ENCODE measurements at places on chromosomes 13 and 19. TPM values are rescaled to one million over a fixed set of nuclear protein-coding genes. Genes with fewer than 3 reads are reported as not detected.

DNA sequence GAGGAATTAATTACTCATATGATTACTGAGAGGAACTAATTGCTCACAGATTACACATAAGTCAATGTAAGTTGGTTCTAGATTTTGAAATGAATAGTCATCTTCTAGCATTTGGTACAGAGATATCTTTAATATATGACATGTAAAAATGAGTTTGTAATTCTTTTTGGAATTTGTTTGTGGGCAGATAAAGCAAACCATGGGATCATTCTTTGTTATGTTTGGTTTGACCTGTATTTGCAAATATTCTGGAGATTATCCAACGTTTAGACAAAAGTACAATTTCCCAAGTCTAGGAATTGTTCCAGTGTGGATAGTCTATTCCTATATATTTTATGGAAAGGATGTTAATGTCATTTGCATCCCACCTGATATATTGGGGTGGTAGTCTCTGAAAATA lies 309.6 kb upstream of the EDNRB start:
- DNase-seq, result no peak

DNA sequence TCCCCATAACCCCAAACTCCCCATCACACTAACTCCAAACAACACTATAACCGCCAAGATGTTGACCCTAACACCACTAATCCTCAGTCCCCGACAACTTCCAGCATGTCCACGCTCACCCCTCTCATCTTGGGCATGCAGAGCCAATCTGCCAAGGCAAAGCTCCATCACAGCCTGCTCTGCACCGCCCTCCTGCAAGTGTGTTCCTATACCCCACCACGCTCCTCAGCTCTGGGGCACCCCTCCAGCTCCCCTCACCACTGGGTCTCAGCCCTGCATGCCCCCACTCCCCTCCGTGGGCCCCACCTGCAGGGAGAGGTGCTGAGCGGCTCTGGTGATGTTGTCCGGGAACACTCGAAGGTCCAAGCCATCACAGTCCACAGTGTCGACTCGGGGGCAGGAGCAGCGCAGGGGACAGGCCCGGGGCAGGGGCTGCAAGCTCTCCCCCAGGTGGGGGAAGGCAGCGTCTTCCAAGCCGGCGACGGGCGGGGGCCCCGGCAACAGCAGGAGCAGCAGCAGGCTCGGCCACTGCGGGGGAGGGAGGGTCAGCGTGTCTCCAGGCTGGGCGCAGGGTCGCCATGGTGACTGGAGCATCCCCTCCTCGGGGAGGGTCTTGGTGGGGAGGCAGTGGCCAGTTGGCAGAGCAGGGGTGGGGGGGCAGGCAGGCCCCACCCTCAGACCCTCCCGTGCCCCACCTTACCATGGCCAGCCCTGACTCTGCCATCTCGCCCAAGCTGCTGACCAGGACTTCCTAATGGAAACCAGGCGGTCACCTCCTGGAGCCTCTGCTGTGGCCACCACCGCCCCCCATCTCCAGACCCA lies 527 bp downstream of the PODNL1 start:
- no peak for DNase-seq

DNA sequence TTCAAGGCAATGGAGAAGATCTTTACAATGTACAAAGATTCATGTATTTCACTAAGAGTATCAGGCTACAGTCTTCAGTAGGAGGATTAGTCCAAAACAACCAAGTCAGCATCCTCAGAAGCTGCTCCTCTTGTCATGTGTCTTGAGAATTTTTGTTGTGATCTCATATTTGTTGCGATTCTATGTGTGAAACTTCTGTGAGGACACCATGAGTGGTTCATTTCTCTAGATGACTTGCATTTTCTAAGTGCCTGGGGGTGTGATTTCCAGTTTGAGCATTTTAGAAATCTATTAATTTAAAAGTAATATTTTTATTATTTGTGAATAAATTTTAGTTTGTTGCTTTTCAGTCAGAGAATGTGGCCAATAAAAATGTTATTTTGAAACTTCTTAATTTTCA lies 94.5 kb downstream of the RAP2A start:
- no peak for DNase-seq

- DNase-seq, result no peak
These were observed 92.4 kb downstream of the KL start for GRCh38 chr13:33108620-33109019.

- no peak for DNase-seq
These were observed 8.8 kb downstream of the KLK8 start for GRCh38 chr19:50992666-50993035.

DNA sequence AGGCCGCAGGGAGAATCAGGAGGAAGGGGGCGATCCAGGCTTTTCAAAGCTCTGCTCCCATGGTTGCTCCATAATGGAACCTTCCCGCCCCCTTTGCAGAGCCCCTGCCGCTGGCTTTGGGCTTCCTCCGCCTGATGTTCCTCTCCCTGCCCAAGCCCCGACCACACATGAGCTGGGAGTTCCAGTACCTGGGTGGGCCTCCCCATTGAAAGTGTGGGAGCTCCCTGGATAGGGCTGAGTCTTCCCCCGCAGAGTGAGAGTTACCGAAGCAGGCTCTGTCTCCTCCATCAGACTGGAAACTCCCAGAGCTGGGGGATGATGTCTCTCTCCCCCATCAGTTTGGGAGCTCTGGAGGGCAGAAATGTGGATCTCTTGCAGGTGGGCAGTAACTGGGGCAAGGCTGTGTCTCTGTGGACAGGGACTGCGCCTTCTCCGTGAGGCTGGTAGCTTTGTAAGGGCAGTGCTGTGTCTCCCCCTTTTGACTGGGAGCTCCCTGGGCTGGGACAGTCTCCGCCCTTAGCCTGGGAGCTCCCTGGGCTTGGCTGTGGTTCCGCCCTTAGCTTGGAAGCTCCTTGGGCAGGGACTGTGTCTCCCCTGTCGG lies 722 bp downstream of the DCAF15 start:
- no peak for DNase-seq

- DNase-seq, result peak; percentile 68
These were observed 3.5 kb downstream of the KLF2 start for GRCh38 chr19:16327911-16328823.

GRCh38 chr13:43953370-43953769 lies 73.7 kb downstream of the LACC1 start:
- DNase-seq, result no peak

GRCh38 chr19:29678484-29679106 lies 13.3 kb downstream of the PLEKHF1 start:
- DNase-seq, result no peak

- DNase-seq, result no peak
These were observed at the start of gene CYP4F8 for GRCh38 chr19:15614507-15615379. Gene CYP4F8 (plus strand): TSS chr19:15615218. CDS start chr19:15615617, 399 bp downstream.

DNA sequence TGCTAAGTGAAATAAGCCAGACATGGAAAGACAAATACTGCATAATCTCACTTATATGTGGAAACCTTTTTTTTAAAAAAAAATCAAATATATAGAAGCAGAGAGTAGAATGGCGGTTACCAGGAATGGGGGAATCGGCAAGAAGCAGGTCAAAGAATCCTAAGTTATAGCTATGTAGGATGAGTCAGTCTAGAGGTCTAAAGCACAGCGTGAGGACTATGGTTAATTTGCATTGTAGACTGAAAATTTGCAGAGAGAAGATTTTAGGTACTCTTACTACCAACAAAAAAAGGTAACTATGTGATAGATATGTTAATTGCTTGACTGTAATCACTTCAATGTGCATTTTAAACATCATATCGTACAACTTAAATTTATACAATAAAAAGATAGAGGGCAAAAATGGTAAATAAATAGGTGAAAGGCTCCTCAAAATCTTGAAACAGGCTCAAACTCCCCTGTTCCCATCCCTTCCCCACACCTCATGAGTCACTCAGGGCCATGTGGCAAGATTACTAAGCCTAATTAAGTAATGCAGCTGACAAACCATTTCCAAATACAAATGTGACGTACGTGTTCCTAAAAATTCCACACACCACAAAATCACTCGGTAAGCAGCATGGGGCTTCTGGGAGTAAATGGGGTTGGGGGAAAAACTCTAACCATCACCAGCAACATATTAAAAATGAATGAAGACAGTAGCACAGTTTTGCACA lies 159.0 kb downstream of the USP12 start:
- no peak for DNase-seq

GRCh38 chr19:52665027-52665426 lies 26.9 kb upstream of the ZNF83 start:
- DNase-seq, result no peak

DNA sequence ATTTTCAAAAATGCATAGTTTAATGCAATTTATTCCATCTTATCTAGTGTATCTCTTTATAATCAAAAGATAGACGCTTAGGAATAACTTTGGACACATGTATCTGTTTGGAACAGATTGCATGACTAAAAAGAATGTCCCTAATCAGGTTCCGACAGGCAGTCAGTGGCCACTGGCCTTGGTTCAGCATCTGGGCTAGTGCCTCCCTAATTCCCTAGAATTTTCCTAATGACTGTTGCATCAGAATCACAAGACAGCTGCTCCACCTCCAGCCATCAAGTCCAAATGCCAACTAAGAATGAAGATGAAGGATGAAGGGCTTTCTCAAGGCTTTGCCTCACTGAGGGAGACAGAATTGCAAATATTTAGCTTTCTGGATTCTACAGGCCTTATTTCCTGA lies 173.8 kb downstream of the EFNB2 start:
- DNase-seq, result no peak

- DNase-seq, result no peak
These were observed 14.2 kb downstream of the FBXO46 start for GRCh38 chr19:45716359-45717130.

- DNase-seq, result no peak
These were observed 6.6 kb upstream of the TEX101 start for GRCh38 chr19:43408043-43408442.

DNA sequence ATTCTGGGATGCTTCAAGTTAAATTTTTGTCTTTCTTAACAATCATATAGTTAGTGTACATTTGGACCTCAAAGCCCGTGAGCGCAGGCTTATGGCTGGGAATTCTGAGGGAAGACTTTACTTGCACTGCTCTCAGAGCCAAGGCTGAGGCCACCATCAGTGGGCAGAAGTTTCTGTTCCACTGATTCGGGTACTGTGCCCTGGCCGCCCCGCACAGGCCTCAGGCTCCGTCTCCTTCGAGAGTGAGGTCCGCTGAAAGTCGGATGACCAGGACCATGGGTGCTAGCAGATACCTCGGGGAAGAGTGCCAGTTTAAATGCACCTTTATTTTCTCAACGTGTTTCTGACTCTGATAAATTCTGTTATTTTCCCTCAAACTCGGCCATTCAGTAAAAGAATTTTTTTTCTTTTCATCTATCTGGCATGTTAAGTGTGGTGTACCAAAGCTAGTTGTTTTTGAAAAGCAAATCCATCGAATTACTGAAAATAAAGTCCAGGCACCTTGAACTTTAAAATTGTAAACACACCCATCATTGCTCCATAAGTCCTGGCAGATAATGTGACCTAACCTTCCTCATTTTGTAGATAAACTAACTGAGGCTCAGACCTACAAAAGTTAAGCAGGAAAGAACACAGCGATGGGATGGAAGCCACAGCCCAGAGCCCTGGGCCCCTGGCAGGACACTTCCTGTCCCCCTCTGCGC lies 126.7 kb downstream of the SOX1 start:
- no peak for DNase-seq

DNA sequence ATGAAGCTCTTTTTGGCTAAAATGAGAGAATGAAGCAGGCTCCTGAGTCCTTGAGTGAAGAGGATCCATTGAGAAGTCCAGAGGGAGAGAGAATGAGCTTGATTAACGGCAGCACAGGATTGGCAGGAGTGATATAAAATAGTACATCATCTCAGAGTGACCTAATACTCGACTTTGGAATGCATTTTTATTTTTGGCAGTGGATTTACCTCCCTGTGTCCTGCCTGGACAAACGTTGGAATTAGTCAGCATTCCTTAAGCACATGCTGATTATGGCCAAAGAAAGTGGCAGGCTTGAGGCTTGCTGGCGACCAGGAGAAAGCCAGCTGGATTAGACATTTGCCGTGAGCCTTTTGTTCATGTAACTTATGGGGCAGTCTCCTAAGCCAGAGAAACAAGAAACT lies 22.9 kb downstream of the LRCH1 start:
- no peak for DNase-seq

DNA sequence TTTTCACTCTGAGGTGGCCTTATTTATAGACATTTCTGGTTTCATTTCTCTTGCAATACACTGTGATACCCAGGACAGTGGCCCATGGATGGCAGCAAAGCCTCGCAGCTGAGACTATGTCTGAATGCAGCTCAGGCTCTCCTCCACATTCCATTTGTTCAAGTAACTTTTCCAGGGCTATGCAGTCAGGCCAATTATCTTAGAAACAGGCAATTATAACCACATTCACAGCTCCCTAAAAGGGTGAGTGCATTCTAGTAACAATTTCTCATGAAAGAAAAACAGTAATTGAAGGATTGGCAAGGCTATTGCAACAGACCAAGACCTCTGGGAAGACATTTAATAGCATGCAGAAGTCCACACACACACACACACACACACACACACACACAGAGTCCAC lies 264.0 kb downstream of the TBC1D4 start:
- DNase-seq, result no peak

- DNase-seq, result no peak
These were observed 177.1 kb downstream of the RGCC start for GRCh38 chr13:41634407-41634806.

- DNase-seq, result no peak
These were observed at the start of gene STAP2 for GRCh38 chr19:4338441-4339355. Gene STAP2 (minus strand): TSS chr19:4338827. CDS start chr19:4338753, 74 bp downstream.

Gene ZNF610
- 1.1 TPM for total RNA-seq

Gene ARRDC5
- total RNA-seq, result 0.49 TPM

Gene ZNF561
- total RNA-seq, result 46.6 TPM

Gene ZBTB32
- not detected for total RNA-seq

Gene OR7G1
- total RNA-seq, result not detected

Measured in thoracic aorta (tissue), 2 donors.